Activated CD8-positive, alpha-beta memory T cell treated with anti-CD3 and anti-CD28 coated beads for 4 hours (primary cell): ENCODE measurements at places on chromosomes 13 and 19.

DNA sequence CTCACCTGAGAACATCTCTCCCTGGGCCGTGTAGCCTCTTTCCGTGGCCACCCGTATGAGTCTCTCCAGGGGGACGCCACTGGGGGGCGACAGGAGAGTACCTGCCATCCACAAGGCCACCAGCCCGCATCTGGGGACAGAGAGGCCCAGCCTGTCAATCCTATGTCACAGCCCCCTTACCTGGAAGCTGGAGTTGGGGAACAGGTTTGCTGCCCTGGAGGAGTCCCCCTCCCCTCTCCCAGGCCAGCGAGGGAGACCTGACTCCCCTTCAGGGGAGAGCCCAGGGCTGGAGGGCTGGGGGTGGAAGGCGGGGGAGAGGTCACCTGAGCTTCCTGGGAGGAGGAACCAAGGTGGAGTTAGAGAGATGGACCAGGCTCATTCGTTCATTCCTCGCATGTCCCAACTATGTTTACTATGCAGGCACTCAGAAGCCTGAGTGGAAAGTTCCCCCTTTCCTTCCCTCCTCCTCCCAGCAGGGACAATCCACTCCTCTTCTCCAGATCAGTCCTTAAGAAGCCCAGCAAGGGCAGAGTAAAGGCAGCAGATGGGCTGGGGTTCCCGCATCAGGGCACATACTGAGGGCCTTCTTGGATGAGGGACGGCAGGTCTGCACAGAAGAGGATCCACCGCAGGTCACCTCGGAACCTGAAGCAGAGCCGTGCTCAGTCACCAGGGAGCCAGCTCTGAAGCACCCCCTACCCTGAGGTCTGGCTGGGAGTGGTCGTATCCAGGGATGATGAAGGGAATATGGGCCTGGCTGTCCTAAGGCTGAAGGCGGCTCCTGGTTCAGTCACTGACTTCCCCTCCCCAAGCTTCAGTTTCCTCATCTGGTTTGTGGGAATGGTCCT is 5.5 kb downstream of the ACTMAP start:
- DNase-seq: no peak

DNA sequence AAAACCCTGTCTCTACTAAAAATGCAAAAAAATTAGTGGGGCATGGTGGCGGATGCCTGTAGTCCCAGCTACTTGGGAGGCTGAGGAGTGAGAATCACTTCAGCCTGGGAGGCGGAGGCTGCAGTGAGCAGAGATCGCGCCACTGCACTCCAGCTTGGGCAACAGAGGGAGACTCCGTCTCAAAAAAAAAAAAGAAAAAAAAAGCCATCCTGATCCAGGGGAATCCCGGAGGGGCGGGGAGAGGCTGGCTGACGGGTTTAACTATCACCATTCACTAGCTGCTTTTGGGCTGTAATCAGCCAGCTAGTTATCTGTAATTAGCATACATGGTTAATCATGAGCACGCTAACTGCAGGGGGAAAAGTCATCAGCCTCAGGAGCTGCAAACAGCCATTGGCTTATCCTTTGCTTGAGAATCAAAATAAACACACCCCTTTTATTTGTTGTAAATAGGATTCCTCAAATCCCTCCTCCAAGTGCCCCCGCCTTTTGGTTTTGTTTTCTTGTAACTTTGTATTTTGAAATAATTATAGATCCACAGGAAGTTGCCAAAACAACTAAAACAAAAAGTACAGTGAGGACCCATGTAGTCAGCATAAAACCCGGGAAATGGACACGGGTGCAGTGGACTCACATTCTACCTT is 9.6 kb downstream of the FSD1 start:
- no peak for DNase-seq

- DNase-seq: no peak
Measured at GRCh38 chr19:3942790-3943409, 10.0 kb downstream of the NMRK2 start.

GRCh38 chr13:20989656-20990321 is 71.6 kb downstream of the LATS2 start:
- no peak for DNase-seq

GRCh38 chr19:53388904-53389303 is 6.0 kb upstream of the ZNF765 start:
- DNase-seq: no peak

GRCh38 chr19:51948975-51949374 is 21.7 kb downstream of the ZNF613 start:
- no peak for DNase-seq

GRCh38 chr13:78402708-78403400 is 200.5 kb downstream of the POU4F1 start:
- DNase-seq: no peak

- DNase-seq: no peak
Measured at GRCh38 chr19:54355675-54356074, 9.1 kb downstream of the LAIR1 start.

GRCh38 chr19:53906211-53907192 is 2.6 kb upstream of the CACNG7 start:
- DNase-seq: peak; percentile 48

DNA sequence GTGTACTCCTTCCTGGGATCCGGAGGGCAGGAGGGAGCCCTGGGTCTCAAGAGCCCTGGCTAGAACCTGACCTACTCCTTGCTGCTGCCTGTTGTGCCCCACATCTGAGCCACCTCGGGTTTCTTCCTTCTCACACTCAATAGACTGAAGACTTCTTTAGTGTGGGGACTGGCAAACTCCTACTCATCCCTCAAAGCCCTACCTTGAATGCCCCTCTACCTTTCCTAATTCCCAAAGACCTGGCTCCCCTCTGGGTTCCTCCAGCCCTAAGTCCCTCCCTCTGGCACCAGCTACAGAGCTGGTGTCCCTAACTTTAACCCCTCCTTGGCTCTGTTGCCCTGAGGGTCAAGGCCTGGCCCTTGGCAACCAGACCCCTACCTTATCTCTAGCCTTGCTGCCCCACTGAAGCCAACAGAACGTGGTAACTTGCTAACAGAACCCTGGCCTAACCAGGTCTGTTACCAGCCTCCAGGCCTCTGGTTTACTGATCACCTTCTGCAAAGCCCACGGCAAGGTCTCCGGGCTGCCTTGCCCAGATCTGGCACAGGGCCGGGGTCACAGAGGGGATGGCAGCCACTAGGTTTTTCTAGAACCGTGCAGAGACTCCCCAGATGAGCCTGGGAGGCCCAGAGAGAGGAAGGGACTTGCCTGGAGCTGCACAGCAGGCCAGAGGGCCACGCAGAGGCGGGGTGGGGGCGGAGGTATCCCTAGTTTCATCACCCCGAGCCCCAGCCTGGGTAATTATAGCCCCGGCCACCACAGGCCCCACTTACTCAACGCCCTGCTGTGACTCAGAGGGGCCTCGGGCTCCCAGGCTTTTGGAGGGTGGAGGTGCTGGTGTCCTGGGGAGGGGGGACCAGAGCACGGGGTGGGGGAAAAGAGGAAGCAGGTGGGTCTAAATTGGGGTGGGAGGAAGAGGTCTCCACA is 15.3 kb downstream of the ZBTB7A start:
- DNase-seq: no peak

GRCh38 chr19:19588546-19588945 is 29.9 kb downstream of the PBX4 start:
- DNase-seq: no peak

DNA sequence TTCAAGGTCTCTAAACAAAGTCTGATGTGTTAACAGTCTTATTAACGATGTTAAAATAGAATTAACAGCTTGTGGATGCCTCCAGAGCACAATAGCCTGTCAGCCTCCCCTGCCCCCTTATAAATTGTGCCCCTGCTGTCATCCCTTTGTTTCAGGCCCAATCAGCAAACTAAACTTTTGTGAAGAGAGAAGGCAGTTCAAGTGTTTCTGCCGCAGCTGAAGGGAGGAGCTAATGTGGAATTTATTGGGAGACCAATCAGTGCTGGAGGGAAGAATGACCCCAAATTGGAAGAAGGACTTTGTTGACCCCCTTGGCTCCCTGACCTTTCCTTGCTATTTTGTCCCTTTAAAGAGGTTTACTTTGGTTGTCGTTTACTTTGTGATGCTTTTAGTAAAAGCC is 160.5 kb downstream of the TM9SF2 start:
- DNase-seq: no peak

GRCh38 chr19:28021259-28022185 is 1191.4 kb downstream of the UQCRFS1 start:
- no peak for DNase-seq

- DNase-seq: no peak
Measured at GRCh38 chr19:15354566-15355296, 22.4 kb upstream of the BRD4 start.

DNA sequence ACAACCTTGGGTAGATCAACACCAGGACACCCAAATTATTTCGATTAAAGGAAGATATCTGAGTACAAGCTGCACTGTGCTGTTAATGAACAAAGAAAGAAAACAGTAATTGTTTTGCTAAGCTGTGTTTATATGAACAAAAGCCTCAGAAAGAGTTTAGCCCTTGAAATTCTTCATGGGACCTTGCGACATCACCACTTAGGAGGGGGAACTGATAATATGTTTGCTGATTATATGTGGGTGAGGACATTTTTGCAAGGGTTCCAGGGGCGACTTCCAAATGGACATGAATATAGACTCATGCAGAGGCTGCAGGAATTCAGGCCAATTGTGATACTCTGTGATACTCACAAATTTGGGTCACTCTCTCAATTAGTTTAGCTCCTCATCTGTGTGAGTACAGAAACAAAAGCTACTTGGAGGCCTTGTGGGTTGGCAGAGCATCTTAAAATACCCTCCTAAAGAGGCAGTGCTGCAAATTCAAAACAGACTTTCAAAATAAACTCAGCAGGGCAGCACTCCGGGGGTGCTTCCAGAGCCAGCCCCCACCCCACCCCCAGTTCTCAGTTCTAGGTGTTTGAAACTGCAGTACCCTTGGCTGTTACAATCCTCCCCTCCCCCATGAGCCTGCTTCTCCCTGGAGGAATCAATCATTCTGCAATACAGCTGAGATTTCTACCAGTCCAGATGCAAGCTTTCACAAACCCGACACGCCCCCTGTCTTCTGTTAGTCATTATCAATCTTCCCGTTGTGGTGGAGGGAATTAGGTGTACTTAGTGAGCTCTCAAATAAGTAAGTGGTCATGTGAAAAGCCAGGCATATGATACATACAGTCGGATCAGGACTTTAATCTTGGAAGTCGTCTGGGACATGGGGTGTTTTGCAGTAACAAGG is 97.0 kb upstream of the MBNL2 start:
- DNase-seq: no peak

GRCh38 chr19:21468791-21469190 is 36.6 kb upstream of the ZNF429 start:
- DNase-seq: no peak

- DNase-seq: no peak
Measured at GRCh38 chr13:52459668-52460067, 4.4 kb downstream of the CKAP2 start.

GRCh38 chr19:9640956-9641355 is 19.9 kb upstream of the ZNF561 start:
- DNase-seq: no peak

DNA sequence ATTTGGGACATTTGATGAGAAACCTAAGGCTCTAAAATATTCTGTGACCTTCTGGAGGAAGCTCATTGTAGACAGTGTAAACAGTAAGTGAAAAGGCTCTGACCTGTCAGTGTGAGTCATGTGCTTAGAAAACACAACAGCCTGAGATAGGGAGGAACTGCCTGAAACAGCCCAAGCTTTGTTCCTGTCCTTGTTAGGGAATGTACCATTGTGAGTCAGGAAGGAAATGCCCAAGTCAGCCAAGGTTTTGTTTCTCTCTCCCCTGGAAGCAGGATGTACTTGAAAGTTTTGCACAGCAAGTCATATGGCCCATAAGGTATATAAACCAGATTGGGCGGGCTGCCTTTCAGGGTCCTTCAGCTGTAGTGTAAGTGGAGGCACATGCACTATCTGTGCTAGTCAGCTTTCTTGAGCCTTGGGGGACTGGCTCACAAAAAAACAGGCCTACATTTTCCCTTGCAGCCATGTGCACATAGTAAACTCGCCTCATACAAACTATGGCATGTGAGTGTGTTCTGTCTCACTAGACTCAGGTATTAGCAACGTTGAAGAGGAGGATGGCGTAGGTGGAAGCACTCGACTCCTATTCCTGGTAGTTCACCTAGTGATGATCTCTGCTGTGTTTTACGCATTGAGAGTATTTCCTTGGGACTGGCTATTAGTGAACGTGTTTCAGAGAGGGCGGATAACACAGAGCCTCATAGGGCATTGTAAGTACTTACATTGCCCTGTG is 141.2 kb upstream of the KLHL1 start:
- DNase-seq: no peak

DNA sequence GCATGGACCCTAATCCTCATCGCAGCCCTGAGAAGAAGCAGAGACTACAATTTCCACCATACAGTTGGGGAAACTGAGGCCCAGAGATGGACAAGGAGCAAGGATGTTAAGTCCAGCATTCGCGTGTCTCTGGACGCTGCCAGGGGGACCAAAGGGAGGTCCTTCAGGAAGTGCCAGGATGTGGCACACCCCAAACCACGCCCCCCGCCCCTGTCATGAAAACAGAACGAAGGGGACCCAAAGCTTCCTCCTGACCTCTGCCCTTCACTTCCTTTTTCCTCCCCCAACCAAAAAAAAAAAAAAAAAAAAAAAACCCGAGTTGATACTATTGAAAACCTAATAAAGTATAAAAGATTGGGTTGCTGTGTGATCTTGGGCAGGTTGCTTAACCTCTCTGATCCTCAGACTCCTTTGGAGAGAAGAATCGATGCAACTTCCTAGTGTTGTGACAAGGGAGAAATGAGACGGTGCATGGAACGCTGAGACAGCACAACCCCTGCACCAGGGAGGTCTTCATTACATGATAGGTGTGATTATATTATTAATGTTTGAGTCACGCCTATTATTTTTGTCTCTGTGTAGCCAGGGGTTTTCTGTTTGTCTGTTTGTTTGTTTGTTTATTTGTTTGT is 2.7 kb upstream of the ZBTB7A start:
- DNase-seq: no peak

DNA sequence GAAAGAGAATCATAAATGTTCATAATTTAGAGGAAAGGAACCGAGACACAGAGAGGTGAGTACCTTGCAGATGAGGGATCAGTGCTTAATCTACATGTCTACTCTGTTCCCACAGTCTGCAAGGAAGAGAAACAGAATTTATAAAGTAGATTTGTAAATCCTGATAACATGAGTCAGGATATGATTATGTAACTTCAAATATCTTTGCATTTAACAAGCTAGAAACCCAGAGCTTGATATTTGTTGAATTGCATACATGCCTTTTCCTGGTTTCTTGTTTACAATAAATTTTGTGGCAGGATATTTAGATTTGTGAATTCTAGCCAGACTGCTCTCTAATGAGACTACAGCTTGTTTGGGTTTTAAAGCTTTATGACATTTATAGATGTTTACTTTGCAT is 219.2 kb downstream of the ENOX1 start:
- no peak for DNase-seq

DNA sequence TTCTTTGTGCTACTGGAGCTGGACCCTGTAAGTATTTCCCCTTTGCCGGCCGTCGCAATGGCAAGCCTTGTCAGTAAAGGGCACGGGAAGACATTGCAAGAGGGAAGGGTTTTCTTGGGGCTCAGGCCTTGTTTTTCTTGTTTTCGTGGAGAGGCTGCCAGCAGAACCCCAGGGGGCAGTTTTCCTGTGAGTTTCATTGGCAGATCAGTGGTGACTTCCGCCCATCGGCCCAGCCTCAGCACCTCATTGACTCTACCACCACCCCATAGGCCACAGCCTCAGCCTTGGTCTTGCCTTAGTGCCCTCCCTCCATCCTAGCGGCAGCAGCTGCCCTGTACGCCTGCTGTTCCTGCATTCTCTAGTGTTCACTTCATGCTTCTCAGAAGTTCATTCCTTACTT is 61.5 kb downstream of the GJA3 start:
- no peak for DNase-seq

GRCh38 chr13:112695121-112695520 is 5.3 kb downstream of the ATP11A start:
- no peak for DNase-seq
